Activated CD8-positive, alpha-beta T cell treated with anti-CD3 and anti-CD28 coated beads for 36 hours (primary cell): ENCODE measurements at places on chromosomes 3 and 15. TPM values are rescaled to one million over a fixed set of nuclear protein-coding genes. Genes with fewer than 3 reads are reported as not detected.

The CHCHD4 gene
- total RNA-seq = 27.6 TPM

- no peak for DNase-seq
Observed at GRCh38 chr15:40468898-40469331, 1.9 kb upstream of the CHST14 start.

The NME9 gene
- 0.45 TPM for total RNA-seq

The RHOV gene
- total RNA-seq = 0.40 TPM

The CFAP91 gene
- total RNA-seq = not detected
